ENCODE measurements at places on chromosomes 7 and 10.

- H3K36me3 ChIP-seq: no peaks in the 10 kb centered on the region
- H3K4me1 ChIP-seq: no peaks in the 10 kb centered on the region
- H3K4me3 ChIP-seq: no peak overlapping the region
- no peaks in the 10 kb centered on the region for H3K27me3 ChIP-seq
- no peak overlapping the region for H3K27ac ChIP-seq
Observed at GRCh38 chr7:8295638-8296361, 33.8 kb upstream of the ICA1 start.

- DNase-seq: no peak
- no peaks in the 10 kb centered on the region for H3K27me3 ChIP-seq
- no peak overlapping the region for H3K4me3 ChIP-seq
- H3K36me3 ChIP-seq: no peaks in the 10 kb centered on the region
- no peaks in the 10 kb centered on the region for H3K4me1 ChIP-seq
- H3K27ac ChIP-seq: no peak overlapping the region
Observed at GRCh38 chr7:28276298-28276697, 95.7 kb upstream of the JAZF1 start.

GRCh38 chr10:93138113-93138870 lies 64.6 kb downstream of the CYP26A1 start:
- no peaks in the 10 kb centered on the region for H3K27me3 ChIP-seq
- no peak overlapping the region for H3K27ac ChIP-seq
- H3K4me1 ChIP-seq: no peaks in the 10 kb centered on the region
- H3K4me3 ChIP-seq: no peak overlapping the region

- H3K27me3 ChIP-seq: no peaks in the 10 kb centered on the region
- no peak overlapping the region for H3K27ac ChIP-seq
- DNase-seq: peak; percentile 21
- H3K36me3 ChIP-seq: no peaks in the 10 kb centered on the region
Observed at GRCh38 chr7:131753620-131754222, 197.3 kb upstream of the PODXL start.

- peaks cover 45% of the 10 kb centered on the region for H3K27me3 ChIP-seq
- H3K4me3 ChIP-seq: peak overlapping the region; percentile 74
- H3K36me3 ChIP-seq: no peaks in the 10 kb centered on the region
- H3K27ac ChIP-seq: no peak overlapping the region
- peaks cover 2% of the 10 kb centered on the region for H3K4me1 ChIP-seq
Observed at GRCh38 chr7:127250312-127251035, 2.3 kb downstream of the GRM8 start.

GRCh38 chr7:116574025-116574822 lies 49.4 kb downstream of the CAV1 start:
- no peak overlapping the region for H3K4me3 ChIP-seq
- DNase-seq: no peak
- H3K4me1 ChIP-seq: no peaks in the 10 kb centered on the region
- no peaks in the 10 kb centered on the region for H3K36me3 ChIP-seq

- peaks cover 12% of the 10 kb centered on the region for H3K4me1 ChIP-seq
- H3K36me3 ChIP-seq: no peaks in the 10 kb centered on the region
- no peak for DNase-seq
- H3K27ac ChIP-seq: no peak overlapping the region
- H3K4me3 ChIP-seq: no peak overlapping the region
Observed at GRCh38 chr7:130142654-130143333, 62.4 kb downstream of the TMEM209 start.

- no peaks in the 10 kb centered on the region for H3K27me3 ChIP-seq
- no peak overlapping the region for H3K27ac ChIP-seq
- DNase-seq: no peak
- H3K36me3 ChIP-seq: no peaks in the 10 kb centered on the region
- no peak overlapping the region for H3K4me3 ChIP-seq
Observed at GRCh38 chr10:121007264-121007663, 156.1 kb downstream of the WDR11 start.

- H3K36me3 ChIP-seq: no peaks in the 10 kb centered on the region
- H3K27me3 ChIP-seq: peaks cover 7% of the 10 kb centered on the region
- peak overlapping the region; percentile 29 for H3K4me3 ChIP-seq
- no peak overlapping the region for H3K27ac ChIP-seq
- H3K4me1 ChIP-seq: peaks cover 14% of the 10 kb centered on the region
- DNase-seq: no peak
Observed at GRCh38 chr7:141511316-141511675, 39.9 kb upstream of the AGK start.

- peak overlapping the region; percentile 98 for H3K27ac ChIP-seq
- no peaks in the 10 kb centered on the region for H3K27me3 ChIP-seq
- H3K36me3 ChIP-seq: no peaks in the 10 kb centered on the region
- DNase-seq: no peak
- H3K4me1 ChIP-seq: peaks cover 6% of the 10 kb centered on the region
Observed at GRCh38 chr10:72353965-72354355, 759 bp downstream of the DNAJB12 start.

- H3K4me1 ChIP-seq: no peaks in the 10 kb centered on the region
- H3K36me3 ChIP-seq: no peaks in the 10 kb centered on the region
- no peak for DNase-seq
- H3K27me3 ChIP-seq: no peaks in the 10 kb centered on the region
- no peak overlapping the region for H3K4me3 ChIP-seq
- H3K27ac ChIP-seq: no peak overlapping the region
Observed at GRCh38 chr10:115849197-115849596, 423.8 kb downstream of the GFRA1 start.

- no peaks in the 10 kb centered on the region for H3K27me3 ChIP-seq
- H3K27ac ChIP-seq: no peak overlapping the region
- H3K36me3 ChIP-seq: no peaks in the 10 kb centered on the region
- DNase-seq: no peak
- H3K4me1 ChIP-seq: no peaks in the 10 kb centered on the region
Observed at GRCh38 chr7:25496476-25497368, 268.4 kb upstream of the NPVF start.

DNA sequence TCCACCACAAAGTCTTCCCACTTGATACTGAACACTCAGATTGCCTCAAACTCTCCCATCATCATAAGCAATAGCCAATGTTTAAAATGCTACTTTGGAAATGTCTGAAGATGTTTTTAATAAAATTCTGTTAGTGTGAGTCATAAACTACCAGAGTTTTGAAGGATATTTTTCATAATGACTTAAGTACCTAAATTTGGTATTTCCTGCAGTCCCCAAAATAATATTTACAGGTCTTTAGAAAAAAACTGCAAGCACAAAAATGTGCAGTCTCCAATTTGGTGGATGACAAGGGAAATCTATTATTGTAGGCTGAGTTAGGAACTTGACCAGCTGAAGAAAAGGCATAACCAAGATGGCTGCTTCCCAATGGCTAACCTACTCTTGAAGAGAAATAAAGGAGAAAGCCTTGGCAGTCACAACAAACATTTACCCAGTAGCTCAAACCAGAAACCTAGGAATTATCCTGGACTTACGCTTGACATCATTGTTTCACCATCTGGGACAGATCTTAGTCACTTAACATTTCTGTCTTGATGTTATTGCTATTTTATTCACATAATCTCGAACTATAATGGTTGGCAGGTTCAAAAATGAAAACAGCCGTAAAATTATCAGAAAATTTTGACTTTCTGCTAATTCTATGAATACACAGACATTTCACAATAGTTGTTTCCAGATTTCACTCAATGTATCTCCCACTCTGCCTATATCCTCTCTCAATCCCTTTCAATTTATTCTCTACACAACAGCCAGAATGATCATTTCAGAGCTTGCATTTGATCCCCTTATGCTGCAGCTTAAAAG lies 111.2 kb upstream of the STEAP1B start:
- no peak overlapping the region for H3K27ac ChIP-seq
- H3K4me1 ChIP-seq: no peaks in the 10 kb centered on the region
- no peaks in the 10 kb centered on the region for H3K27me3 ChIP-seq
- no peaks in the 10 kb centered on the region for H3K36me3 ChIP-seq
- H3K4me3 ChIP-seq: no peak overlapping the region

DNA sequence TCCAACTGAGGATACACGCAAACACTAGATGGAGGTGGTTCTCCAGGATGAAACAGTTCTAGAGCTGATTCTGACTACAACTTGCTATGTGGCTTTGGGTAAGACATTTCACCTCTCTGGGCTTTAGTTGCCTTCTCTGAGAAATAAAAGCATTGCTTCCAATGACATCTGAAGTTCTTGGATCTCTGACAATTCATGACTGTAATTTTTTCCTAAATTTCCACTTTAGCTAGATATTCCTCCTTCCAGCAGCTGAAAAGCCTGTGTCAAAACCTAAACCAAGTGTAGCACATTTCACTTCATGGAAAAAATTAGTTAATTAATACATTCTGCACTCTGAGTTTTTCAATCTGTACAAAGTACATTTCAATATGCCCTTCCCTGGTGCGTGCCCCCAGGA lies 50.0 kb upstream of the ANK3 start:
- no peak overlapping the region for H3K27ac ChIP-seq
- H3K4me3 ChIP-seq: no peak overlapping the region
- H3K27me3 ChIP-seq: no peaks in the 10 kb centered on the region
- no peaks in the 10 kb centered on the region for H3K36me3 ChIP-seq

DNA sequence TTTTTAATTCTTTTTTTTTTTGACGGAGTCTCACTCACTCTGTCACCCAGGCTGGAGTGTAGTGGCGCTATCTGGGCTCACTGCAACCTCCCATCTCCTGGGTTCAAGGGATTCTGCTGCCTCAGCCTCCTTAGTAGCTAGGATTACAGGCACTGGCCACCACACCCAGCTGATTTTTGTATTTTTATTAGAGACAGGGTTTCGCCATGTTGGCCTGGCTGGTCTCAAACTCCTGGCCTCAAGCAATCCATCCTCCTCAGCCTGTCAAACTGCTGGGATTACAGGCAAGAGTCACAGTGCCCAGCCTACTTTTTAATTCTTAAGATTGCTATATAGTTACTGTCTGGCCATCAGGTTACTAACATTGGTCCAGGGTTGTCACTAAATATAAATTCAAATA lies 59.6 kb downstream of the ZNF277 start:
- peaks cover 2% of the 10 kb centered on the region for H3K4me1 ChIP-seq
- H3K27me3 ChIP-seq: no peaks in the 10 kb centered on the region
- no peak overlapping the region for H3K27ac ChIP-seq
- no peak overlapping the region for H3K4me3 ChIP-seq

GRCh38 chr7:136049117-136049516 lies 72.0 kb upstream of the MTPN start:
- no peak overlapping the region for H3K4me3 ChIP-seq
- no peaks in the 10 kb centered on the region for H3K36me3 ChIP-seq
- no peak for DNase-seq
- H3K27me3 ChIP-seq: no peaks in the 10 kb centered on the region

DNA sequence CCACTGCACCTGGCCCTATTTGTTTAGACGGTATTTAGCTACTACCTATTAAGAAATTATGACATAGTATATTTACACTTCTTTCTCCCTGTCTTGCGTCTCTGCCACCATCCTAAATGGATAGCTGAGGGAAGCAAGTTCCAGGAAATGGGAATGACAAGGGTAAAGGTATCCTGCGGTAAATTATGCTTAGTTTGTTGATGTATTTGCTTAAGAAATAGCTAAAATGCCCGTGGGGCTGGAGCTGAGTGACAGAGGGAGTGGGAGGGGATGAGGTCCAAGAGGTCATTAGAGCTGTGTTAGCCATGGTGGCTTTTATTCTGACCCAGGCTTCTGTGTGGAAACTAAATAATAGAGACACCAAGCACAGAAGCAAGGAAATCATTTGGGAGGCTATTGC lies 29.0 kb upstream of the UBE2D1 start:
- H3K4me1 ChIP-seq: no peaks in the 10 kb centered on the region
- DNase-seq: no peak
- H3K27ac ChIP-seq: no peak overlapping the region
- no peaks in the 10 kb centered on the region for H3K27me3 ChIP-seq
- H3K36me3 ChIP-seq: no peaks in the 10 kb centered on the region
- no peak overlapping the region for H3K4me3 ChIP-seq

DNA sequence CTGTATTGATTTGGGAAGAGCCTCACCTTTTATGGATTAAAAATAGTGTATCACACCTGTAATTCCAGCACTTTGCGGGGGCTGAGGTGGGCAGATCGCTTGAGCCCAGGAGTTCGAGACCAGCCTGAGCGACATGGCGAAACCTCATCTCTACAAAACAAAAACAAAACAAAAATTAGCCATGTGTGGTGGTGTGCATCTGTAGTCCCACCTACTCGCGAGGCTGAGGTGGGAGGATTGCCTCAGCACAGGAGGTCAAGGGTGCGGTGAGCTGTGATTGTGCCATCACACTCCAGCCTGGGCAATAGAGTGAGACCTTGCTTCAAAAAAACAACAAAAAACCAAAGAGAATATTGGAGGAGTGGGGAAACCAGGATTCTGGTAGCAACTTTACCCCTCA lies 79.6 kb downstream of the LRMDA start:
- H3K4me1 ChIP-seq: no peaks in the 10 kb centered on the region
- no peak for DNase-seq
- H3K4me3 ChIP-seq: no peak overlapping the region
- H3K27ac ChIP-seq: no peak overlapping the region
- H3K36me3 ChIP-seq: no peaks in the 10 kb centered on the region

DNA sequence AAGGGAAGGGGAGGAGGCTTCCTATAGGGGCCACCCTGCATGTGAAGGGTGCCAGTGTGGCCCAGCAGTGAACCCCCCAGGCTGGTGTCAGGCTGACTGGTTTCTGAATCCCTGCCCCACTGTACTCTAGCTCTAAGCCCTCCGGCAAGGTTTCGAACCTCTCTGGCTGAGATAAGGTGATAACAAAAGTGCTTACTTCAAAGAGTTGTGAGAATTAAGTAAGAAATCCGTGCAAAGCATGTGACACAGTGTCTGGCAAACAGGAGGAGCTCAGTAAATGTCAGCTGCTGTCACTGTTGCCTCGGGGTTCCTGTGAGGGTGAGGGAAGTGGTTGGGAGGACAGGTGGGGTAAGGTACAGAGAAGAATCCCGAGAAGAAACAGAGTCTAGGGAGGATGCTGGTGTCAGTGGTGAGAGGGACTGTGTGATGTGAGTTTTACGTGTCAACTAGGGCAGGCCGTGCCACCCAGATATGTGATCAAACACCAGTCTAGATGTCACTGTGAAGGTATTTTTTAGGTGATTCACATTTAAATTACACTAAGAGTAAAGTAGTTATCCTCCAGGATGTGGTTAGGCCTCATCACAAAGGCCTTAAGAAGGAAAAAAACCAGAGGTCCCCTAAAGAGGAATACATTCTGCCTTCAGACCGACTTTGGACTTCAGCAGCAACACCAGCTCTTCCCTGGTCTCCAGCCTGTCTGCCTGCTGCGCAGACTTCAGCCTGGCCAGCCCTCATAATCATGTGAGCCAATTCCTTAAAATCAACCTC lies 64.4 kb downstream of the BPGM start:
- no peak overlapping the region for H3K27ac ChIP-seq
- no peak for DNase-seq
- H3K4me1 ChIP-seq: no peaks in the 10 kb centered on the region
- no peak overlapping the region for H3K4me3 ChIP-seq

DNA sequence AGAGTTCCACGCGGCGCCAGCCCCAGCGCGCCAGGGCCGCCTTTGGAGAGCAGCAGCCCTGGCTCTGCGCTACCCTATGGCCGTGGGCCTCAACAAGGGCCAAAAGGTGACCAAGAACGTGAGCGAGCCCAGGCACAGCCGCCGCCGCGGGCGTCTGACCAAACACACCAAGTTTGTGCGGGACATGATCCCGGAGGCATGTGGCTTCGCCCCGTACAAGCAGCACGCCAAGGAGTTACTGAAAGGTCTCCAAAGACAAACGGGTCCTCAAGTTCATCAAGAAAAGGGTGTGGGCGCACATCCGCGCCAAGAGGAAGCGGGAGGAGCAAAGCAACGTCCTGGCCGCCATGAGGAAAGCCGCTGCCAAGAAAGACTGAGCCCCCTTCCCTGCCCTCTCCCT lies 144.1 kb downstream of the SRPK2 start:
- no peaks in the 10 kb centered on the region for H3K36me3 ChIP-seq
- no peak overlapping the region for H3K4me3 ChIP-seq
- no peaks in the 10 kb centered on the region for H3K27me3 ChIP-seq
- H3K27ac ChIP-seq: no peak overlapping the region
- no peak for DNase-seq
- H3K4me1 ChIP-seq: peaks cover 4% of the 10 kb centered on the region

GRCh38 chr7:90972906-90973550 lies 291.2 kb upstream of the FZD1 start:
- H3K27ac ChIP-seq: no peak overlapping the region
- no peak overlapping the region for H3K4me3 ChIP-seq
- no peaks in the 10 kb centered on the region for H3K27me3 ChIP-seq
- DNase-seq: no peak
- H3K4me1 ChIP-seq: peaks cover 1% of the 10 kb centered on the region

Measured in H1 (cell line).